SJSA1 (cell line): ENCODE measurements at places on chromosomes 3 and 15. TPM values are rescaled to one million over a fixed set of nuclear protein-coding genes. Genes with fewer than 3 reads are reported as not detected.

AADAC gene
- 0.34 TPM in 2 replicates for total RNA-seq

DNA sequence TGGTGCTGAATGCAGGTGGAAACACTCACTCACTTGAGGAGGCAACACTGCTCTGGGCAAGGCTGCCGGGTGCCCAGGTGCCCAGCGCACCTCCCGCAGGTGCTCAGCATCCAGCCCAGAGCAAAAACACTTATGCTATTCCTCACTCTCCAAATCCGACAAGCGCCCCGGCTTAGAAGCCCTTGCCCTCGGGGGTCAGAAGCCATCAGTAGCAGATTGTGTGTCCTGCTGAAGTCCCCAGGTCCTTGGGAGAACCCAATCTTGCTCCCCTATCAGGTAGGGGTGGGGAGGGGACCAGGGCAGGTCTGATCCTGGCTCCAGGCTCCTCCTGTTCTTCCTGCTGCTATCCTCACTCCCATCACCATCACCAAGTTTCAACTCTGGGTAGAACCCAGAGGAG lies 46.7 kb downstream of the TLE3 start:
- H3K36me3 ChIP-seq = peaks cover 67% of the 10 kb centered on the region
- H3K27ac ChIP-seq = no peak overlapping the region
- no peak overlapping the region for H3K4me3 ChIP-seq
- H3K4me1 ChIP-seq = no peaks in the 10 kb centered on the region

DNA sequence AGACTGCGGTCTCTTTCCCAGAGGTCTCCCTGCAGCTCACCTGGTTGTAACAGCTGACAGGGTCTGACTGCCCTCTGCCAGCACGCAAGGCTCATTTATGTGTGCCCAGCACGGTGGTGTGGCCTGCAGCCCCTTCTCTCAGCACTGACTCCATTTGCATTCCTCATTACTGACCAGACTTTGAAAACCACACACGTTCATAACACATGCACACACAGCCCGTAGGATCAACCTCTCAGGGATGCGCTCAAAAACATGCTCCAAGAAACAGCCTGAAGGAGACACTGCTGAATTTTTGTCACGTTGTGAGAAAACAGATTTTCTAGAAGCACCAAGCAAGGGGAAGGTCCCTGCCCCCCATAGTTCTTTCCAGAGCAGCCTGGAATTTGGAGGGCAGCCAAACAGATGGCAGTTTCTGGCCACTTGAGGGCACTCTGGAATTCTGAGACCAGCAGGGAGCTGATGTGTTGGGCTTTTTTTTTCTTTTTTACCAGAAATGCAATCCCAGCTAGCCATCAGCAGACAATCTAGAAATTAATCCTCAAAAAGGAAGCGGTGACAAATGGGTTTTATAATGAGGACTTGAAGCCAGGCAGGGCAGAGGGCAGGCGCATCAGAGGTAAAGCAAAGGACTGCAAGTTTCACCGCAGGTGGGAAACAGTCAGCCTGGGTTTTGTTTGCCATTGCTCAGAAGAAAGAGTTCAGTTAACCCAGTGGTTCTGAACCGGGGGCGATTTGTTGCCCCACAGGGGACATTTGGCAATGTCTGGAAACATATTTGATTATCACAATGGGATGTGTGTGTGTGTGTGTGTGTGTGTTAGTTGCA lies 170.5 kb upstream of the PROK2 start:
- H3K36me3 ChIP-seq = no peaks in the 10 kb centered on the region
- no peak overlapping the region for H3K27ac ChIP-seq
- H3K4me3 ChIP-seq = no peak overlapping the region

DNA sequence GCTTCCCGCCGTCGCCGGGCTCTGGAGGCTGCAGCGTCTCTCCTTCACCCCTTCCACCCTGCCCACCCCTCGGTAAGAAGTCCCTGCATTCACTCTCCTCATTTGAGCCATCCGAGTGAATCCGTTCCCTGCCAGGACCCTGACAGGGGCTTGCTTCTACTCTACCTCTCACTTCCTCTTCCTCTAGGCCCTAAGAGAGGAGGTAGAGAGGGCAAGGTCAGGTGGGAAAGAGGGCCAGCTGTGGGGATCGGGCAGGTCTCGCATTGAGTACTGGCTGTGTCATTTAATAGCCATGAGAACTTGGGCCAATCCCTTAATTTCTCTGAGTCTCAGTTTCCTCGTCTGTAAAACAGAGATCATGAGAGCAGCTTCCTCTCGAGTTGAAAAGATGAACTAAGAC lies 283.6 kb downstream of the UACA start:
- peaks cover 28% of the 10 kb centered on the region for H3K4me1 ChIP-seq
- no peaks in the 10 kb centered on the region for H3K36me3 ChIP-seq
- H3K27me3 ChIP-seq = no peaks in the 10 kb centered on the region
- DNase-seq = no peak
- H3K27ac ChIP-seq = no peak overlapping the region

DNA sequence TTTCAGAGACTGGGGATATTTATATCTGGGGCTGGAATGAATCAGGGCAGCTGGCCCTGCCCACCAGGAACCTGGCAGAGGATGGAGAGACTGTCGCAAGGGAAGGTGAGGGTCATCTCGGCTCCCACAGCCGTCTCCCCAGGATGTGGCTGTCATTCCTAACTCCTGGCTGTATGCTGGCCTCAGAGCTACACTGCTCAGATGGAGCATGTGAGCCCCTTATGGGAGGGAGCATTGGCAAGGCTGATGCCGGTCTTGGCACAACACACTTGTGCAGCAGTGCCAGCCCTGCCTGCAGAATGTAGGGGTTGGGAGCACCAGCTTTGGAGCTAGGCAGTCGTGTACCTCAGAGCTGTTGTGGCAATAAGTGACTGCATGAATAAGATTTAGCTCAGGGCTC lies 5.2 kb downstream of the RCCD1 start:
- no peak for DNase-seq
- no peaks in the 10 kb centered on the region for H3K27me3 ChIP-seq
- no peak overlapping the region for H3K27ac ChIP-seq

- peak within 1 kb of the TSS; percentile 73 for H3K4me3 ChIP-seq
- peaks cover 27% of the 10 kb centered on the region for H3K4me1 ChIP-seq
- no peaks in the 10 kb centered on the region; the same call in 1 of the 2 replicates for H3K36me3 ChIP-seq
- H3K27me3 ChIP-seq = no peaks in the 10 kb centered on the region
- peak within 1 kb of the TSS; percentile 58 for H3K27ac ChIP-seq
- peak; percentile 83 for DNase-seq
These were observed at the start of gene PPP2R3A for GRCh38 chr3:135965506-135966270. Gene PPP2R3A, plus strand, starts transcription at chr3:135965728. Its CDS starts 35,771 bp downstream, at chr3:136001499.

LMAN1L gene
- not detected in 2 replicates for total RNA-seq

DNA sequence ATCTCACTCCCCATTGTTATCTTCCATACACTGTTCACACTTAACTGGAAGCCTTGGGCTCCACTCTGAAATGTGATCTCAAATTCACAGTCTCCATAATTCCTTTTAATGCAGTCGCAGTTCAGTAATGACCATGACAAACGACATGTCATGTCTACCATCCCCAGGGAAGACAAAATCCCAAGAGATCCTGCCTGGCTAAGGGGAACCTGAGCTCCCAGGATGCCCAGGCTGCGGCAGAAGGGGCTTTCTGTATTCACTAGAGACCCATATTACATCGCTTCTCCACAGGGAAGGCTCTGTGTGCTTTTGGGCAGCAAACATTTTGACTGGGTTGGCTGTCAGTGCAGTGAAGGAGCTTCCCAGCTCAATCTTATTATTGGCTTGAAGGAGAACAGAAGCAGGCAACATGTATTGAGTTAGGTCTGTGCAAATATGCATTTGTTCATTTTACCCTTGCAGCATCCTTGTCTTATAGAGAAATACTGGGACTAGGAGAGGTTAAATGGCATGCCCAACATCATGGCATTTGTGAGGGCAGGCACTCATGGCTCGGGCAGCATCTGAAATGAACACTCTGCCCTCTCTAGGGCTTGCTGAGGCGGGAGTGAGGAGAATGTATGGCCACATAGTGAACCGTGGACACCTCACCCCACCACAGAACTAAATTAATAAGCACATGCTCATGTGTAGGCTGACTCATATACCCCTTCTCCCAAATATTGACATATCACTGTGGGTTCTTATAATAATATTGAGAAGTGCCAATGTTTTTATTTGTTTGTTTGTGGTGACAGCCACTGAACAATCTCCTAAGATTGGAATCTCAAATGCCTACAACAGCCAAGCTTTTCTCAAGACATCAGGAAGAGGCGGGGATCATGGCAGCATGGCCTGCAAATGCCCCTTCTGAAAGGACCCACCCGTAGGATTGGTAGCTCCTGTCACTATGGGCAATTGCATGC lies 141.6 kb upstream of the FOXB1 start:
- no peak for DNase-seq
- peaks cover 14% of the 10 kb centered on the region; the same call in 1 of the 2 replicates for H3K27me3 ChIP-seq
- H3K4me1 ChIP-seq = no peaks in the 10 kb centered on the region; the same call in 1 of the 2 replicates
- H3K4me3 ChIP-seq = no peak overlapping the region

DNA sequence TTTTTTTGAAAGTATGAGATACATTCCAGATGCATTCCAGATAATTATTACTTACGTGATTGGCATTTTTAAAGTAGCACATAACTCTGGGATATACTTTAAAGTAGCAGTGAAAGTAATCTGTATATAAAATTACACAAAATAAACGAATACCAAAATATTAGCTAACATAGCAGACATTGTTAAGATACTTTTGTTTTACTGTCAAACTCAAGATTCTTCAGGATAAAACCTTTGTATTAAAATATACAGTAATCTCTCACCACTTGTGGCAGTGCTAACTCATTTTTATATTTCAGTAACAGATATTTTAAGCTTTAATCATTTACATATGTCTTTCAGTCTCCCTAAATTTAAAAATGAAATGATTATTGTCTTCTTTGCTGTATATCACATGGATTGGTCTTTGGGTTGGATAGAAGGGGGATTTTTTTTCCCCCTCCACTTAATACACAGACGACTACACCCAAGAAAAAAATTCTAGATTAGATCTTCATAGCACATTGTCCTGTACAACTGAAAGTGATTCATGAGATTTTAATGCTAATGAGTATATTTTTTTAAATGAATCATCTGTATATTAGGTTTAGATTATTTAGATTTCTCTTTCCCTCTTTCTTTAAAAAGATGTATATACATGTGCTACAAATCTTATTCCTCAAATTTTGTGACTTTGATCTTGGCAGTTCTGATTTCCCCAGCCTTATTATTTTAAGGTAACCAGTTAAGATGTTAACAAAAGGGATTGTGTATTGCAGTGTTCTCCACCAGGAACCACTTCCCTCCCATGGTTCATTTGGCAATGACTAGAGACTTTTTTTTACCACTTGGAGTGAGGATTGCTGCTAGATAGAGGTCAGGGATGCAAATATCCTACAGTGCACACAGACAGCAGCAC lies 24.5 kb upstream of the EBLN2 start:
- peaks cover 18% of the 10 kb centered on the region for H3K36me3 ChIP-seq
- H3K4me3 ChIP-seq = no peak overlapping the region
- DNase-seq = no peak
- no peaks in the 10 kb centered on the region for H3K27me3 ChIP-seq
- H3K4me1 ChIP-seq = peaks cover 30% of the 10 kb centered on the region
